H7 (cell line): ENCODE measurements at places on chromosomes 1 and 21. TPM values are rescaled to one million over a fixed set of nuclear protein-coding genes. Genes with fewer than 3 reads are reported as not detected.

Gene MEX3A
- total RNA-seq = 52.7 and 65.2 TPM in 2 replicates

Gene HCN3
- total RNA-seq = 5.1 and 7.7 TPM in 2 replicates

Gene CYP4A11
- not detected in 2 replicates for total RNA-seq

Gene IL10RB
- total RNA-seq = 5.0 and 6.7 TPM in 2 replicates

Gene CYB561D1
- 3.1 and 4.2 TPM in 2 replicates for total RNA-seq

Gene ASCL5
- total RNA-seq = 0.30 TPM in 1 of 2 replicates, not detected in the other

DNA sequence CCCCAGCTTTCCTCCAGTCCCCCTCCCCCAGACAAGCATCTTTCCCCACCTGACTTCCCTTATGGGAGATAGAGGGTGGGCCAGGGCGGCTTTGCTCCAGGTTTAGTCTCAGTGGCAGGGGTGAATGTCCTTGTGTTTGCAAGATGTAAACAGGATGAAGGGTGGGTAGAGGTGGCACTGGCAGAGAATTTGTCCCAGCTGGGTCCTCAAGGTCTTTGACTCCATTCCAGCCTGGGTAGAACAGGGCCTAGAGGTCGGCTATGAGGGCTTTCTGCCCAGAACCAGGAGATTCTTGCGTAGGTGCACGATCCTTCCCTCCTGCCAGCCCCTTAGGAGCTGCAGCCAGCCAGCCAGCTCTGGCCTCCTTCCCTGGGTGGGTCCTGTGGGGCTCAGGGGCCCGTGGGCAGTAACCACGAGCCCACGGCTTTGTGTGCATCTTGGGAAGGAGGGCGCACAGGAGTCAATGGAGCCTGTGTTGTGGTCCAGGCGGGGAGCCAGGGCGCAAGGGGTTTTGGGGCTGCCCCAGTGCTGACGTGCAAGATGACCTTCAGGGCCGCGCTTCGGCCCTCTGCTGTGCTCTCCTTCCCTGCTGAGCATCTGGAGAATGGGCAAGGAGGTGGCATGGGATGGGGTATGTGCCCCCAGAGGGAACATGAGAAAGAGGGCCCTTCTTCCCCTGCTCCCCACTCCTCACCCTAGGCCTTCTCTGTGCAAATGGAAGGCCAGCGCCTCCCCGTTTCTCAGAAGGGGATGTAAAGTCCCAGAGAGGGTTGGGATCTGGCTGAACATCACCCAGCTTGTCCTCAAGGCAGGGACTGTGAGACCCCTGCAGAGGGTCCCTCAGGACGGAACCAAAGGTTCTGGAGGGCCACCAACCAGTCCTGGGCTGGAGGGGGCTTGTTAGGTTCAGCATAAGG lies 15.7 kb downstream of the POU3F1 start:
- peak; percentile 52 for DNase-seq

GRCh38 chr1:12371053-12371452 lies 141.2 kb downstream of the VPS13D start:
- no peak for DNase-seq

- DNase-seq = peak; percentile 2
Observed at GRCh38 chr1:119420638-119421037, 5.7 kb downstream of the HSD3B2 start.

GRCh38 chr1:42319128-42319851 lies 15.7 kb downstream of the FOXJ3 start:
- DNase-seq = no peak

- DNase-seq = no peak
Observed at GRCh38 chr1:233936422-233936821, 31.9 kb downstream of the SLC35F3 start.

- no peak for DNase-seq
Observed at GRCh38 chr21:16071092-16071491, 341.3 kb downstream of the USP25 start.

DNA sequence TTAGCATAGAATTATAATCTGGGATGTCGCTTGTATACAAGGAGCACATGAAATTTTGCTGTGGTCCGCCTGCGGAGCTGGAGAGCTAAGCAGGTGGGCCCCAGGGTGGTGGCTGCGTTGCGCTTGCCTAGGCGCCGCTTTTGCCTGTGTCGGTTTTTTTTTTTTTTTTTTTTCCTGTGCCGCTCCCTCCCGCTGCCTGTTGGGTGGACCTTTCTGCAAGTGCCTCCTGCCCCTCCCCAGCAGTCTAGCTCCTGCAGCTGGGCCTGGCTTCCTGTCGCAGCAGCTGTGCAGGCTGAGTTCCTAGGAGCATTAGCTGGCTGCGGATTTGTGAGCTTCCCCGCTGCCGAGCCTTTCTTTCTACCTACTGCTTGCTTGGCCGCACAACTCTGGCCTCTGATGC lies 20.6 kb downstream of the PYHIN1 start:
- peak; percentile 65 for DNase-seq

DNA sequence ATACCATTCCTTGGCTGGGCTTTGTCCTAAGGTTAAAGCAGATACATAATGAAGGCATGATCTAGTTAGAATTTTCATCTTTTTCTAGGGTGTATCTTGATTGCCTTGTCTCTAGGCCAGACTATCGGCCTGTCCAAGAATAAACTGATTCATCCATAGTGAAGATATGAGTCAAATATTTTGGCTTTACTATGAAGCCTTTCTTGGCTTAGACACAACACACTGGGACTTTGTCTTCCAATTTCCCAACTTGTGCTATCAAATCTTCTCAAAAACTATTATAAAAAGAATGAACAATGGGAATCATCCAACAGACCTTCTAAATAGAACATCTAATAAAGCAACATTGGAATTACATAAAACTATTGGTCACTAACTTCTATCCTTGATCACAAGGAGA lies 64.8 kb downstream of the WARS2 start:
- no peak for DNase-seq
